Activated naive CD8-positive, alpha-beta T cell treated with anti-CD3 and anti-CD28 coated beads for 36 hours (primary cell): ENCODE measurements at places on chromosomes 7 and 10.

DNA sequence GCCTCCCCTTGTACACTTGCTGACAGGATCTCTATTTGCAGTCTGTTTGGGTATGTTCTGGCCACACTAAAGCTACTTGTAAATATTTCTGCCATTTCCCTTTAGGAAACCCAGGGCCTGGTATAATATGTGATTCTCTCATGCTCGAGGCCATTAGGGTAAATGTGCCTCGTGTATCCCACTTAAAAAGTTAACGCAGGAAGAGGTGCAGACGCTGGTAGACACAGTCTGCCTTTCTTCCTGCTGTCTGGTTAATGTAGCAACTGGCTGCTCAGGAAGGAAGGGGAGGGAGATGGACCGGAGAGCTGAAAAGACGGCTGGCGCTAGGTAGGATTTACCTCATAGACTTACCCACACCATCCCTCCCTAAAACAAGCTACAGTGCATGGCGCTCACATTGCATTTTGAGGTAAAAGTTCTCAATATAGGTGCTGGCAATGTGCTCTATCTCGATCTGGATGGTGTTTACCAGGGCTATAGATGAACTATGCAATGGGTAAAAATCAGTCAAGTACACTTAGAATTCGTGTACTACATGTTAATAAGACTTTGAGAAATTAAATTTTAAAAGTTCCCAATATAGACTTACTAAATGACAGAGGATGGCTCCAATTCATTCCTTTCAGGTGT lies 125.9 kb downstream of the JAZF1 start:
- DNase-seq: no peak

DNA sequence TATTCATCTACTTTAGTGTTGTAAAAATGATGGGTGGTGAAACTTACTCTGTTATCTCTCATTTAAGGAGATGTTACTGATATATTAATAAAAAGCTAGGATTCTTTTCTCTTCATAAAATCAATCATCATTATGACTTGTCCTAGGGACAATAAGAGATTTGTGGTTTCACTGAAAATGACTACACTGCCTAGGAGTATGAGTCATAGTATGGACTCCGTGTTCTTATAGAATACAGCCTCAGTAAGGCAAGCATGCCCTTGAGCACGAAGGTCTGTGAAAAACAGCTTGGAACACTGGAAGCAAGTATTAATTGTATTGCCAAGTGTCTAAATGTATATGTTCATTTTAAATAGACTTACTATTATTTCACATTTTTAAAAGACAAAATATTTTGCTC lies 749.2 kb upstream of the PCDH15 start:
- DNase-seq: no peak

- no peak for DNase-seq
Observed at GRCh38 chr7:12064586-12065127, 146.4 kb upstream of the TMEM106B start.

DNA sequence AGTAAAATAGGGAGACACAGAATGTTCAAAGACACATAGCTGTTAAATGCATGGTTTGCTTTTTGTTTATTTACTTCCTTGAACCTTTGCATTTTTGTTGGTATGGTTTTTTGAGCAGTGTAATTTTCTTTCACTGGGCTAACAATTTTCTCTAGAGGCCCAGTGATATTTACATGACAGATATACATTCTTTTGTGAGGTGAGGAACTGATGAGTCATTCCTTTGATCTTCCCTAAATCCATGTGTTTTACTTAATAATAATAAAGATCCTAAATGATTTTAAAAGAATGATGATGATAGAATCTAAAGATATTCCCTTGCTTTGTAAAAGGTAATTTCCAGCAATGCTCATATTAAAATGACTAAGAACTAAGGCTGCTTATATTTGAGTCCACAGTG lies 188.5 kb upstream of the ANK3 start:
- DNase-seq: no peak
